ENCODE measurements at places on chromosomes 12 and 14.

DNA sequence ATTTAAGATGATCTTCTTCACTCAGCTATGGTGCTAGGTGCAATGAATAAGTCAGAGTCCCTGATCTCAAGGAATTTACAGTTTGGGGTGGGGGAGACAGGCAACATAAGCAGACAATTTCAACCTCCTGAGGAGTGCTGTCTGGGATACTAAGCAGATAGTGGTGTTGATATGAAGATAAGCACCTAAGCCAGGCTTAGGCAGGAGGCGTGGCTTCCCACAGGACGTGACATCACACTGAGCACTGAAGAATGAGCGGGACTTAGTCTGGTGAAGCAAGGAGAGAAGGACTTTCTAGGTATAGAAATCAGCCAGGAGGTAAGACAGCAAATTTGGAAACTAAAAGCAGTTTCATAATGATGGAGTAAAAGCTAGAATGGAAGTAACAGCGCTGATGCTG, 6.8 kb downstream of the PRPH start:
- DNase-seq: no peak

DNA sequence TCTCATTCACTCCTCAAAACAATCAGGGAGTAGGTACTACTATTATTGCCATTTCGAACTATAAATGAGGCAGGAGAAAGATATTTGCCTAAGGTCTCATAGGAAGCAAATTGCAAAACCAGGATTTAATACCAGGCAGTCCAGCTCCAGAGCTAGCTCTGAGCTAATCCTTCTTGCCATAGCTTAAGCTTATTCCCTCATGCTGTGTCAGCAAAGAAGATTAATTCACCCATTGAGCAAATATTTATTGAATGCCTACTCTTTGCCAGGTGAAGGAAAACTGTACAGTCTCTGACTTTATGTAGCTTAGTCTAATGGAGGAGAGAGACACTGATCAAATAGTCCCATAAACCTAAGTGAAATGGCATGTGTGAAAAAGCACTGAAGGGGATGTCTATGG, 19.5 kb downstream of the KCNA5 start:
- DNase-seq: no peak

- DNase-seq: no peak
These were observed 35.6 kb downstream of the FIGNL2 start for GRCh38 chr12:51812871-51813270.

- no peak for DNase-seq
These were observed 33.1 kb downstream of the FERMT2 start for GRCh38 chr14:52917735-52918134.

DNA sequence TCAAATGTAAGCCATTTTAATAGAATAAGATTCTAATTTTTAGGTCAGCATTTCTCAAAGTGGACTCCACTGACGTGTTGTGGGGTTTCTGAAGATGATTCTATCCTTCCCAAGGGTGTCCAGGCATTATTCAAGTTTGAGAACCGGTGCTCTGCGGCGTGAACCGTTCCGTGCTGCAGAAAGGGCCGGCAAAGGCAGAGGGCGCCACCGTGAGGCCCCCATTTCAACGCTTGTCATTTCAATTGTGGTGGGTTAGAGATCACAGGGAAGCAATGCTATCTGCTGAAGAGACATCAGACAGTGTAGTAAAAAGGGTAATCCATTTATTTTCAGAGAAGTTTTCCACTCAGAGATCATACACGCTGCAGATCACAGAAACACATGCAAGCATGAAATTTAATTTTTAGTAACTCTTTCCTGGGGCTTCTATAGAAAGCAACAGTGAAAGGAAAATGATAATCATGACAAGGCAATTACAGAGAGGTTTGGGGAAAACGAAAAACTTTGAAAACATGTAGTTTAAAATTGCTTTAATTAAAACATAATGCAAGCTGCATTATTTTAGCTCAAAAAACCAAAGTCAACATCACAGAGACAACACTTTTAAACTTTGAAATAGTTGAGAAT, 201.7 kb downstream of the EXOC5 start:
- DNase-seq: no peak

DNA sequence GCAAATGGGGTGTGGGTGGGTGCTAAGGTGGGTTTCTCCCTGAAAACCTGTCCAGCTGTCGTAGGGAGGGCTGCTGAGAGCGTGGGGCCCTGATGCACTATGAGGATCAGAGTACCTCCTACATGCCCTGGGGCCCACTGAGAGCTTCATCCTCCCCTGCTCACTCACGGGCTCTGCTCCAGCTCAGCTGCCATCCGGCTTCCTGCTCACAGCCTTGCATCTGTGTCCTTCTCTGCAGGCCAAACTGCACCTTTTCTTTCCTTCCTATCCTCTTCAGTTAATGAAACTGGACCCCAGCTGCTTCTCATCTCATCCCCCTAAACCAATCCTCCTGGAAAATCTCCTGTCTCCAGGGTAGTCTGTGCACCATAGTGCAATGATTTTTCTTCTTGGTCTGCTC, 22.2 kb upstream of the GPRC5D start:
- DNase-seq: no peak

DNA sequence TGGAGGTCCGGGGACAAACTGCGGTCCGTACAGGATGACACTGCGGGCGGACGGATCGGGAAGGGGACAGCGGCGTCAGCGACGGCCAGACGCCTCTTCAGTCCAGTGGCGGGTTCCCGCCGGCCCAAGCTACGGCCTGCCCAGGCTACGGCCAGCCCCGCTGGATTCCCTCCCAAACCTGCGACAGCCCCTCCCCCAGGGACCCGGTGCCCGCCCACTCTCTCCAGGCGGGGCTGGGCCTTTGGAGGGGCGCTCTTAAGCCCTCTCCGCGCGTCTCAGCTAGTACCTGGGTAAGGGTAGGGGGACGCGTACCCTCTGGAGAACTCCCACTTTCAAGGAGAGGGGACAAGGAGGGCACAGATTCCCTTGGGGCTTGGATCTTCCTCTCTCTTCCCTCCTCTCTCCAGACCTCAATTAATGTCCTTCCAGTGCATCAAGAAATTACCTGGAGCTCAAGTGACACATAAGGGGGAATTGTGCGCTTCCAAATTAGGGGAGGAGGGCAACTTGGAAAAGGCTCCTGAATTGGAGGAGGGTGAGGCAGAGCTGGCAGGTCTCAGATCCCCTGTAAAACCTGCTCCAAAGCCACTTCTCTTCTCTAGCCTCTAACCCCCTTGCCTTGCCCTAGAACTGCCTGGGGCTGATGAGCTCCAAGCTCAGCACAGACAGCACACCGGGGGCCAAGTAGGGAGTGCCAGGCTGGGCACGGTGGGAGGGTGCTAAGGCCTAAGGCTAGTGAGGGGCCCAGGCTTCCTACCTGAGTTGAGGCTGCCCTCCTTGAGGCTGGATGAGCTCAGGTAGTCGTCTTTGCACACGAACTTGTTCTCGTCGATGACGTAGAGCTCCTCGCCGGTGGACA, 3.1 kb downstream of the LHX5 start:
- DNase-seq: no peak

DNA sequence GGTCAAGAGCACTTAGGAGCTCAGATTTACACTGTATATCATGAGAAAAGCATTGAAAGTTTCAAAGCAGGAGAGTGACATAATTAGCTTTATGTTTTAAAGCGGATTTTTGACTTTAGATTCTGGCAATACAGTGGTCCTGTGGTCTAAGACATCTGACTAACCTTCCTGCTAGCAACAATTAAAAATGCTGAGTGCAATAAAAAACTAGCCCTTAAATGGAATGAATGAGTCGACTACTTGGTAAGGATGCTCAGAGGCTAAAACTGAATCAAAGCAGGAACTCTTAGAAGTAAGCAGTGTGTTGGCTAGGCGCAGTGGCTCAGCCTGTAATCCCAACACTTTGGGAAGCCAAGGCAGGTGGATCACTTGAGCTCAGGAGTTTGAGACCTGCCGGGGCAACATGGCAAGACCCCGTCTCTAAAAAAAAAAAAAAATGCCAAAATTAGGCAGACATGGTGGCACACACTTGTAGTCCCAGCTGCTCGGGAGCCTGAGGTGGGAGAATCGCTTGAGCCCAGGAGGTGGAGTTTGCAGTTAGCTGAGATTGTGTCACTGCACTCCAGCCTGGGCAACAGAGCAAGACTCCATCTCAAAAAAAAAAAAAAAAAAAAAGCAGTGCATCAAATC, 18.9 kb downstream of the BICD1 start:
- DNase-seq: no peak

GRCh38 chr14:64806862-64807495, 72.7 kb downstream of the SPTB start:
- DNase-seq: no peak

GRCh38 chr12:79451978-79452377, 238.8 kb downstream of the PAWR start:
- DNase-seq: no peak

DNA sequence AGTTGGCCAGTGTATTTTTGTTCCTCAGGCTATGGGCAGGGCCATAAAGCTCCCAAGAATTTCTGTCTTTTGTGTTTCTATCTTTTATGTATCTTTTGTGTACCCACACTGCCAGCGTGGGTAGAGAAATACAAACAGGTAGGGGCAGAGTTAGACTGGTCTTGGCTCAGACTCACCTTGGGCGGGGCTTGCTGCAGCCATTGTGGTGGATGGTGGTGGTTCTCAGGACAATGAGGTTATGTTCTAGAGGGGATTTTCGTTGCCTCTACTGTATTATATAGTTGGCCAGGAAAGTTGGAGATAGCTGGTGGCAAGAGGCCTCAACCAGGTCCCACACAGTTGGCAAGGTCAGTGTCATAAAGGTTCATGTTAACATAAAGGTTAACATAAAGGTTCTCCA, 977.5 kb upstream of the LRFN5 start:
- no peak for DNase-seq

DNA sequence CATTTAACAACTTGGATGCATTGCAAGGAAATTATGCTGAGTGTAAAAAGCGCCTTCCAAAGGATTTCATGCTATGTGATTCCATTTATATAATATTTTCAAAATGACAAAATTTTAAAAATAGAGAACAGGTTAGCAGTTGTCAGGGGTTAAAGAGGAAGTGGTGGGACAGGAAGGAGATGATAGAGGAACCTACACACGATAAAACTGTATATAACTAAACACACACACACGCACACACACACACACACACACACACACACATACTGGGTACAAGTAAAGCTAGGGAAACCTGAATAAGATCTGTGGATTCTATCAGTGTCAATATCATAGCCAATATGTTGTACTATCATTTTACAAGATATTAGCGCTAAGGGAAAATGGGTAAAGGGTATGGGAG, 17.2 kb downstream of the TTC9 start:
- DNase-seq: peak; percentile 61

DNA sequence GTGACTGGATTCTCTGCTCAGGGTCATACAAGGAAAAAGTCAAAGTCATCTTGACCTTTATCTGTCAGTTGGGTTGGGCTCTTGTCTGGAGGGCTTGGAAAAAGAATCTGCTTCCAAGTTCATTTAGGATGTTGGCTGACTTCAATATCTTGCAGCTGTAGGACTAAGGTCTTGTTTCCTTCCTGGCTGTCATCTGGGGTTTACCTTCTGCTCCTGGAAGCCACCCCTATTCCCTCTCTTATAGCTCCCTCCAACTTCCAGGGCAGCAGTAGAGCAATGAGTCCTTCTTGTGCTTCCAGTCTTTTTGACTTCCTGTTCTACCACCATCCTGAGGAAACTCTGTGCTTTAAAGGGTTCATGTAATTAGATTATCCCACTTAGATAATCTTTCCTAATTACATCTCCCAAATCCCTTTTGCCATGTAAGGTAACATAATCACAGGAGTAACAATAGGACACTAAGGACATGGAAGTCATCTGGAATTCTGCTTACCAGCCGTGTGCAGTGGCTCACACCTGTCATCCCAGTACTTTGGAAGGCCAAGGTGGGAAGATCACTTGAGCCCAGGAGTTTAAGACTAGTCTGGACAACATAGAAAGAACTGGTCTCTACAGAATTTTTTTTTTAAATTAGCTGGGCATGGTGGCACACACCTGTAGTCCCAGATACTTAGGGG, 170.7 kb upstream of the KITLG start:
- no peak for DNase-seq

All from naive B cell (primary cell).